ENCODE measurements at places on chromosomes 4 and X.

GRCh38 chrX:47196098-47196497 lies 2.5 kb downstream of the UBA1 start:
- DNase-seq: no peak

DNA sequence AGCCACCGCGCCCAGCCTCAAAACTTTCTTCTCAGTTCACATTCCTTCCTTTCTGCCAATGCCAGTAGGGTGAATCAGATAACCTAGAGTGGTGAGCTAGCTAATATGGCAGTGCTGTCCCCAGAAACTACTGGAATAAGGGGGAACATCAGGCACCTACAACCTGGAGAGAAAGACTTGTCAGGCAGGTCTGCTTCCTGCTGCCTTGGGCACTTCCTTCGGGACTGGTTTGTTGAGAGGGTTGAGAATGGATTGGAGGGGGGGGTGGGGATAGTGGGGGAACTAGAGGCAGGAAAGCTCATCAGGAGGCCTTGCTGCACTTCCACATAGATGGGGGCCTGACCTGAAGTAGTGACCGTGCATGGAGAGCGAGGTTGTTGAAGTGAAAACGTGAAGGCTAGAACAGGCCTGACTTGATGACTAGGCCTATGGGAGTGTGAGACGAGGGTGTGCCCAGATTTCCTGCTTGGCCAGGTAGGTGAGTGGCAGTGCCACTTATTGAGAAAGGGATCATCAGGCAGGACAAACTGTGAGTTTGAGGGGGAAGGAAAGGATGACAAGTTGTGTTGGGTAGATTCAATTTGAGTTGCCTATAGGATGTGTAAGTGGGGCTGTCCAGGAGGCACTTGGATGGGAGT lies 33.4 kb downstream of the SLC25A5 start:
- no peak for DNase-seq

DNA sequence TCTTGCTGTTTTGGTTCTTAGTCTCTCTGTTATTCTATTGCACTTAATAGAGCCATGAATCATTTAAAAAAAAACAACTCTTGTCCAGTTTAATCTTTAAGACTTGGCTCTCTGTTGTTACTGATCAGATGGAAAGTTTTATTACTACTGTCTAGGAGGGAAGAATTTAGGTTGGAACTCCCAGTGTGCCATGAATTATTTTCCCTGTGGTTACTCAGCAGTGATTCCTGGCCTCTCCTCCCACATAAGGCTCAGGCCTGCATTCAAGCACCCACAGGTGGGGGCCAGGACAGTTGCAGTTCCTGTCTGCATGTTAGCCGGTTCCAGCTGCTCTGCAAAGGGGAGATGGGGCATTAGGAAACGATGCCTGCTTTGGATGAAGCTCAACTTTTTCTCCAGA lies 29.8 kb upstream of the ESX1 start:
- DNase-seq: no peak

DNA sequence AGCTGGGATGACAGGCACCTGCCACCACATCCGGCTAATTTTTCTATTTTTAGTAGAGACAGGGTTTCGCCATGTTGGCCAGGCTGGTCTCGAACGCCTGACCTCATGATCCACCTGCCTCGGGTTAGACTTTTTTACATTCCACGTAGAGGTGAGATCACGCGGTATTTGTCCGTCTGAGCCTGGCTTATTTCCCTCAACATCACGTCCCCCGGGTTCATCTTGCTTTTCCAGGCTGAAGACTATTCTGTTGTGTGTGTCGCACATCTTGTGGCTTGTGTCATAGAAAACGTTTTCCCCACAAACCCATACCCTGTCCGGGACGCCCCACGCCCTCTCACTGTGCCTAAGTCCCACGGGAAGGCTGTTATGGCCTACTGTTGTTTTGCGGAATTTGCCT lies 185.3 kb downstream of the CRLF2 start:
- DNase-seq: no peak

DNA sequence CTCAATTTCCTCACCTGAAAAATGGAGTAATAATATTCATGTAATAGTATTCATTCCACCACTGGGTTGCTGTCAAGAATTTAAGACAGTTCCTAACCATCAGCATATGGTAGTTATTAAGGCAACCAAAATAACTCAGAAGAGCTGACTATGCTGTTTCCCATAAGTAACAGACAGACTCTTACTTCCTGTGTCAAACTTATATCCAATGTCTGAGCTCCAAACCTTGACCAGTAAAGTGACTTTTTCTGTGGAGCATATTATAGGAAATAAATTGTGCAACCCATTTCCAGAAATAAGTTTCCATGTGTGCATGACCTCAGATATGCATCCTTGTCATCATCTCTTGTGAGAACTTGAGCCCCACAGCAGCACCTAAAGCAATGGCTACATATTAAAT lies 78.8 kb downstream of the HADH start:
- no peak for DNase-seq

GRCh38 chr4:152369902-152370295 lies 166.0 kb downstream of the FBXW7 start:
- DNase-seq: no peak

DNA sequence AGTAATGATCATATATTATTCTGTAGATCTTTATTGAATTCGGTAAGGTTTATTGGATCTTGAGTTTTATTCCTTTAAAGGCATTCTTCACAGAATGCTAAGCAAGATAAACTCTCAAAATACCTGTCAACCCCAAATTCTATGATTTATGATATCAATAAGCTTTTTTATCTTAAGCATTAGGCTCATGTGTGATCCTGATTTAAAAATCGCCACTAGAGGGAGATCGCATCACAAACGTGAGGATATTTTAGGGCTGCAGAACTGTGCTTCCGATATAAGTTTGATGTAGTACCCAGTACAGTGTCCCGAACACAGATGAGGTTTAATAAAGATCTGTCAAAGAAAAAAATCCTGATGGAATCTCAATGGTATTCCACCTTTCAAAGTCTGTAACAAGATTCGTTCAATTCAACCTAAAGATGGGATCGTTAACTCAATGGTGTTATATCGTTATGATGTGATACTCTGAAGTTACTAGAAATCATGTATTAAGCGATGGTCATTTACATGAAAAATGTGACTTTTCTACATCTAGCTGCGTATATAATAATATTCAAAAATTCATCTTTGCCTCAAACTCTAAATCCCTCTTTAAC lies 169.0 kb downstream of the CORIN start:
- no peak for DNase-seq

DNA sequence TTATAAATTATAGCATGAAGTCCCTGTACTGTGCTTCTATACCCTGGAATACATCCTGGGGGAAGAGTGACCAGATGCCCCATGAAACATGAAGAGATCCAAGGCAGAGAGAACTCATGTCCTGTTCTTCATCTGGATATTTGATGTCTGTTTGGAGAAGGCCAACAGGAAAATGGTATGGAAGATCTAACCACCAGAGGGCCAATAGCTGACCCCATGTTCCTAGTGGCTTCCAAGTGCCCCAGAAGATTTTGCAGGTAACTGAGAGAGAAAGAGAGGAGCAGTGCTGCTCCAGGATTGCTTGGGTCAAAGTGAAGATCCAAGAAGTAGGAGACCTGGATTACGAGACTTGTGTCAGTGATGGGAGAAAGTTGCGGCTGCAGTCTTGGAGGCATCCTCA lies 90.2 kb upstream of the TSPAN5 start:
- no peak for DNase-seq

DNA sequence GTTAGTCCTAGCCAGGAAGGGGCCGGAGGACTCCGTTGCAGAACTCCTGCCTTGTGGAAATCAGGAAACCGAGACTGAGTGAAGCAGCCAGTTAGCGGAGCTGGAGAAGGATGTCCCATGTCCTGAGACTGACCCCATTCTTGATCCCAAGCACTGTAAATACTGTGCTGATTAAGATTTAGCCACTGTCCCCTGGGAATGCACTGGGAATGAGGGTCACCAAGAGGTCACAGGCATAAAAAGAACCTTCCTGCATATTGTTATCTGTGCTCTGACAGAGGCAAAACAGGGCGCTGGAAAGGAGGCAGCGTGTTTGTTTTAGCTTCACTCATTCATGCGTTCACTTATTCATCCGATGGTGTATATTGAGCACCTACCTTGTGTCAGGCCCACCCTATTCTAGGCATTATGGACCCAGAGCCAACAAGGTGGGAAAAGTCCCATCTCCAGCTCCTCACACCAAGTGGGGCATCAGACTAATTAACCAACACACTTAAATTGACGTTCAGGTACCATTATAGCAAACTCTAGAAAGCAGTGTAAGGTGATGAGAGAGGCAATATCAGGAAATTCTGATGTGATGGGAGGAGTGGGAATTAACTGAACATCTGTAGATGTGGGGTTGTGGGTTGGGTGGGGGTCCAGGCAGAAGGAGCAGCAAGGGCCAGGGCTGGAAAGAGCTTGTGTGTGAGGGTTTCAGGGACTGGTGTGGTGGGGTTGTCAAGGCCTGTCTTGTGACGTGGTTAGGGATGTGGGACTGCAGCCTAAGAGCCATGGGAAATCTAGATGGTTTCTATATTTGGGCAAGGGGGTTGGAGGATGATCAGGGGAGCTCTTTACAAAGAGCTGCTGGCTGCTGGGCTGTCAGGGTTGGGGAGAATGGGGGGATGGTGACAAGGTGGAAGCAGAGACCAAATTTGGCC lies 10.6 kb upstream of the SLC2A9 start:
- no peak for DNase-seq

- DNase-seq: no peak
These were observed 1075.3 kb downstream of the ADGRL3 start for GRCh38 chr4:62275470-62275869.

- no peak for DNase-seq
These were observed 112.2 kb upstream of the PJA1 start for GRCh38 chrX:69277369-69277990.

DNA sequence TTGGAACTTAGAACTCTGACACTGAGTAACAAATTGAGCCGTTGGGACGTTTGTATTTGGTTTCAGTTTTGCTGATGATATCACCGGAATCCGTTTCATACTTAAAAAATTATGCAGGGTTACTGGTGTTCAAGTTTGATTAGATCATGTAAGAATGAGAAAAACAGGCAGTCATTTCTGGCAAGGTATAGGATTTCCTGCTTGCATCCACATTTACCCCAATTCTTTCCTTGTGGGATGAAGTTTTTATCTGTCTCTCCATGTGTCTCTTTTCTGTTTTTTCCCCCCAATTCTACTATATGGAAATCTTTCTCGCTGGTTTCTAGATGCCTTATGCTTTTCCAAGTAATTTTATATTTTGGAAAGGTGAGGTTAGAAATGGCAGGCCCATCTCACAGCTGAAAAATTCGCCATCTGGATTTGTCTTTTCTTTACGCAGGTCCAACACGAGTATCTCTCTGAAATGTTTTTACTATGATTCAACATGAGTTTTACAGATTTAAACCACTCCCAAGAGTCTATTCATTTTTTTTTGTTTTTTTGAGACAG lies 197.9 kb downstream of the SHOX start:
- DNase-seq: no peak

- DNase-seq: no peak
These were observed 297.8 kb downstream of the RAPGEF2 start for GRCh38 chr4:159400558-159401225.

DNA sequence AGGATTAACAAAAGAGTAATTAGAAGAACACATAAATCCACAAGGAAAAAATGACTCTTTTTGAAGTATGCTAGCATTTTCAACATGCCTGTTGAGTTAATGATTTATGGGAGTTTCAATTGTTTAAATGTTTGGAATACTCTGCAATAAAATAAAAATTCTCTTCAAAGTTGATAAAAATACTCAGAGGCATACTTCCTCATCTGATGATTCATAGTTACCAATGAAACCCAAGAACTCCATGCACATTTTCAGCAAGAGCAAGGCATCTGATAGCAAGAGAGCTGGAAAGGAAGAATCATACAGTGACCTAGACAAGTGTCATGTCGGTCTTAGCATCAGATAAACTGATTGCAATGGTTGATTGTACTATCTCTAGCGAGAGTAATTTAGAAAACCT lies 443.7 kb upstream of the ATOH1 start:
- no peak for DNase-seq

- no peak for DNase-seq
These were observed 53.4 kb downstream of the ADGRG4 start for GRCh38 chrX:136354201-136354600.

DNA sequence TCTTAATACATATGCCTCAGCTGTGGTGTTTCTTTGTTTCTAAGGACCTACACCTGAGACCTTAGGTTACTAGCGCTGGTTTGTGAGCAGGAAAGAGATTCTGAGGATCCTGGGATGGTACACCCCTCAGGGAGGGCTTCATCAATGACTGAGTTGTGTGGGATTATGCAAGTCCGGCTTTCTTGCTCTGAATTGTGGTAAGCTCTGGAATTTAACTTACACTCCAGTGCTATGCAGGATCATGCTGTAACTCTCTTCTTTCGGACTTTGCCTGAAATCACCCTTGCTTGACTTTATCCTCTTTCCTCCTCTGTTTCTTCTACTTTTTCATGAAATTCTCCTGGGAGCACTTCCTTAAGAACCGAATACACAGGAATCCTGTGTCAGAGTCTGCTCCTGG lies 431.5 kb upstream of the BOD1L1 start:
- DNase-seq: no peak

- DNase-seq: no peak
These were observed 10.8 kb upstream of the TMPRSS11B start for GRCh38 chr4:68256284-68256683.

- no peak for DNase-seq
These were observed 119.6 kb downstream of the AFF2 start for GRCh38 chrX:148620023-148620422.

DNA sequence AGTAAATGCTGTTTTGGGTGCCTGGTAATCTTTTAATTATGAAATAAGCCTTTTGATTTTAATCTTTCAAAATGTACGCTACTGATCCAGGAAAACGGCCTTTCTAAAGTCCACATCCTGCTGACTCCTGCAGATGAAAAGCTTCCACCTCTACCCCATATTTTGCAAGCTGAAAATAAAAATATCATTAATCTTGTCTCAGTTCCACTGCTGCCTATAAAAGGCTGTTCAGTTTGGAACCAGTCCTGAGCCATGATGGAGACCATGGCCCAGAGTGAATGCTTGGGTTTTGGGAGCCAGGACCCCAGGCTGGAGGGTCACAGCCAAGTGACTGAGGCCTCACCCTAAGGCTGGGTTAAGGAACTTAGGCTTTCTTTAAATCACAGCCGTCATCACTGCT lies 110.8 kb downstream of the AFF1 start:
- no peak for DNase-seq

- DNase-seq: no peak
These were observed 89.6 kb upstream of the MTM1 start for GRCh38 chrX:150478496-150479492.

- no peak for DNase-seq
These were observed 120.3 kb downstream of the ARHGAP24 start for GRCh38 chr4:85595098-85595775.
